Astrocyte of the spinal cord (primary cell): ENCODE measurements at places on chromosomes 4 and X.

DNA sequence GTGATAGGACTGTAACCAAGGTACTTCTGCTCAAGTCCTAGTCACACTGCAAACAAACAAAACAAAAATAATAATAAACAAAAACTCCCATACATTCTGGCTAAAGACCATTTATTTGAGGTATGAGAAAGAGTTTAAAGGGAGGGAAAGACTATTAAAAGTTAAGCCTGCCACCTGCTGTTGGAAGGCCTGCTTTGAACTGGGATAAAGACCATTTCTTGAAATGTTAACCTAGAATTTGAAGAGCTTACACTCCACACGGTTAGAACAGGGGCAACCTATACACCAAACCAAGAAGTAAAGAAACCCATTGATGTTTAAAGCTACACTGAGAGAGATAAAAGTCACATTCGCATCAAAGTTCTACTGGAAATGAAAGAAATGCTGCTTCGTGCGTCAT lies 548.7 kb upstream of the DIPK2B start:
- DNase-seq, result peak; percentile 34

- peak; percentile 70 for DNase-seq
Observed at GRCh38 chrX:115330498-115331168, 41.1 kb downstream of the LUZP4 start.

- no peak for DNase-seq
Observed at GRCh38 chr4:161291222-161291621, 872.6 kb downstream of the FSTL5 start.

GRCh38 chrX:33379839-33380238 lies 168.5 kb upstream of the DMD start:
- DNase-seq, result no peak

GRCh38 chr4:138897811-138898226 lies 117.8 kb upstream of the NOCT start:
- peak; percentile 56 for DNase-seq

DNA sequence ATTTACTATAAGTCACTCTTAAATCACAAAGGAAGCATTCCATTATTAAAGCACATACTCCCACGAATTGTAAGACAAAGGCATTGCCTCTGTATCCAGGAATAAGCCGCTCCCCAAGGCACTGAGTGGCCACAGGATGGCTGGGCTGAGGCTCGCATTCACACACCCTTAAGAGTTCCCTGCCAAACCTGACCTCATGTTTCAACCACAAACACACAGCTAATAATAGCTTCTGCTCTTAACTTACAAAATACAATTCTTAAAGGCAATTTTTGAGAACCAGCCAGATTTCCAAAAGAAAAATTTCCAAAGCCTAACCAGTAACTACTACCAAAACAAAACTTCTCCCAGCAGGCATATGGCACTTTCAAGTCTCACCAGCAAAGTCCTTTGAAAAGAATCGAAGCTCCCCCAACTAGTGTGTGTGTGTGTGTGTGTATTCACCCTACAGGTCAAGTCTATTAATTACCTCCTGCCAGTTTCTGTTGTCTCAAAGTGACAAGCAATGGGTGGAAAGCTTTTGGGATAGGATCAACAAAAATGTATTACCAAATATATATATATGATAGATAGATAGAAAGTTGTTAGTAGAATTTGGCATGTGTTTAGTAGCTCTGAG lies 36.0 kb downstream of the ARHGAP6 start:
- peak; percentile 80 for DNase-seq

- DNase-seq, result peak; percentile 68
Observed at GRCh38 chrX:140762061-140762460, 52.5 kb downstream of the LINC00632 start.

GRCh38 chrX:47863187-47863586 lies 26.5 kb downstream of the ZNF81 start:
- no peak for DNase-seq

DNA sequence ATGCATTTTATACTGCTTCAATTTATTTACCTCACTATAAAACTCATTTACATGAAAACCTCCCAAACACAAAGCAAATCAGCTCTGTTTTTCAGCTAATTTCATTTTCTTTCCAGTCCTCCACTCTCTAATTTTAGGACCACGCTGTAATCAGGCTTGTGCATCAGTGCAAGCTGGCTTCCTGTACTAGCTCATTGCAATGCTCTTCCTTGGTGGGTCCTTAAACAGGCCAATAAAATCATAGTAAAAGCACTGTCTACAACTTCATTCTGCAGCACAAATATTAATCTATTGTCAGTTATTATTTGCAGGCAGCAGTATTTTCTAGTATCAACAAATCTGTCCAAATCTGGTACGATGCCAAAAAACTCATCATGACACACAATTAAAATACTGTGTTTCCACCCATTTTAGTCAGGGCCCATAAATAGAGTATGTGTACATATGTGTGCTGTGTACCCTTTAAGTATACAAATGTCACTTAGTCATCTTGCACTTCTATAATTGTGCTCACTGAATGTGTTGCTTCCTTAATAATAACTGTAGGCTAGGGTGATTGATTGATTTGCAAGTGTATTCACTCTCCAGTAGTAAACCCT lies 178.2 kb upstream of the HCCS start:
- DNase-seq, result no peak

DNA sequence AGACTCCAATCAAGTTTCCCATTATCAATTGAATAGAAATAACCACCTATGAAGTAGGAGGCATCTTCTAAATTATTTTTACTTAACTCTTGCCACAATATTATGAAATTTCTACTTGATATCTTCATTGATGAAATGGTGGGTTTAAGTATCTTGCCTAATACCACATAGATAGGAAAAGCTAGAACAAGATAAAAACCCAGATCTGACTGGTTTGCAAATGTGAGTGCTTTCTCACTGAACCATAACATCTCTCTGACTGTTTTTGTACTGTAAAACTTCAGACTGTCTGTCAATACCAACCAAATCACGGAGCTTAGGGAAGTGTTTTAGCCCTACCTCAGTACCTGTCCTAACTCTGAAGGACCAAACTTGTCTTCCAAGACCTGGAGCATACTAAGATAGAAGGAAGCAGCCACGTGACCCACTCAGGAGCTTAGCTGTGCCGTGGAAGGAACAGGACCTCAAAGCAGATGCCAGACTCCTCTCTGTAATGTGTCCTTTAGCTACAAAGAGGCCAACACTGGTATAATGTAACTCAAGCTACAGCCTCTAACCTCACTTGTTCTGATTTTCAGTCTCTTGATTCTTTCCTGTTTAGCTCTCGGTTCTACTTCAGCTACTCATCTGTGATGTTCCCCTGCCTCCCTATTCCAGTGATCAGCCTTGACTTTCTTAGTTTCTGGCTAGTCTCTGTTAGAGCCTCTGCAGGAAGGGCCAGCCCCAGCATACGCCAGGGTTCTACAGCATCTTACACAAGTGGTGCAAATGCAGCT lies 84.4 kb downstream of the LRP2BP start:
- no peak for DNase-seq

DNA sequence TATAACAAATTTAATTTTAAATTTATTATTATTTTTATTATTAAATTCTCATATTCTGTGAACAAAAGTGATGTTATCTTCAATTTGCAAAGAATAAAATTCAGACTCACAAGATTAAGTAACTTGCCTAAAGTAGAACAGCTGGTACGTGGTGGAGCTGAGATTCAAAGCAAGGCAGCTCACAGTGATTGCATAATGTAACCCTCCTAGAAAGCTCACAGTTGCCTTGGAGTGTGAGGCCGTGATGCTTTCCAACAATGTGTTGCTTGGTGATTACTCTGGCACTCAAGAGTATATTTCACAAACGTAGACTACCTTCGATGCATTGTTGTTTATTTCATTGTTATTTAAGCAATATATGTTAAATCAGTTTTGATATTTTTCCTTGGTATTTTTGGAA lies 1039.2 kb upstream of the PABPC4L start:
- no peak for DNase-seq

DNA sequence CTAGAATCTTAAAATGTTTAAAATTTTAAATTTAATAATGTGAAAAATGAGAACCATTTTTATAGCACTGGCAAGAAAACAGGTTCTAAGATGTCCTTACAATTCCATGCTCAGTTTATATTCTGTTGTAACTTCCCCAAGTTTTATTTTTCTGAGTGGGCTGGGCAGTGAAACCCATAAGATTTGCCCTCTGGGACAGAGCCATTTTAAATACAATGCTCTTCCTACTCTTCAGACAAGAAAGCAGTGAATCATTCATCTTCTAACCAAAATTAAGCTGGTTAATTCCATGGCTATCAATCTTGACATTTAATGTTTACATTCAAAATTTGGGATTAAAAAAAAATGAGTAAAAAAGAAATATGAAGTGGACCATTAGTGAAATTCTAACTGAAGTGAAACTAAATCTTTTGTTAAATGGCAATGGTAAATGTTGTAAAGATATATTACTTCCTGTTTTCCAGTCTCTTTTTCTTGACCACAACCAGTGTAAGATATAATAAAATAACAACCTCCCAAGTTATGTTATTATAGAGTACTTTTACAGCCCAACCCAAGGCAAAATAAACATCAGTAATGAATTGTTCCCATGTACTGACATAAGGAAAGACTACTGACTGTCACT lies 37.2 kb upstream of the PTPN13 start:
- peak; percentile 35 for DNase-seq

DNA sequence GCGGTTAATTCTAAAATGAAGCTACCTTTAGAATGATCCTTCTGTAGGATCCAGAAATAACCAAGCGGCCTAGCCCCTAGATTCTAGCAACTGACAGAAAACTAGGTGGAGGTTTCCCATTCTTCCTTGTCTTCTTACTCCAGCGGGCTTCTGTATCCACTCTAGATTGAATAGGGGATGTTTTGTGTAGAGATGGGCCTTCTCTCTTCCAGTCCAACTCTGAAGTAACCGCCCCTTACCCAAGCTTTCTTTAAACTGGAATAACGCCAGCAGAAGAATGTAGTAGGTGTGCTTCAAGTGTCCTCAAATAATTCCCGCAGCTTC lies 386 bp upstream of the TMEM184C start:
- no peak for DNase-seq

DNA sequence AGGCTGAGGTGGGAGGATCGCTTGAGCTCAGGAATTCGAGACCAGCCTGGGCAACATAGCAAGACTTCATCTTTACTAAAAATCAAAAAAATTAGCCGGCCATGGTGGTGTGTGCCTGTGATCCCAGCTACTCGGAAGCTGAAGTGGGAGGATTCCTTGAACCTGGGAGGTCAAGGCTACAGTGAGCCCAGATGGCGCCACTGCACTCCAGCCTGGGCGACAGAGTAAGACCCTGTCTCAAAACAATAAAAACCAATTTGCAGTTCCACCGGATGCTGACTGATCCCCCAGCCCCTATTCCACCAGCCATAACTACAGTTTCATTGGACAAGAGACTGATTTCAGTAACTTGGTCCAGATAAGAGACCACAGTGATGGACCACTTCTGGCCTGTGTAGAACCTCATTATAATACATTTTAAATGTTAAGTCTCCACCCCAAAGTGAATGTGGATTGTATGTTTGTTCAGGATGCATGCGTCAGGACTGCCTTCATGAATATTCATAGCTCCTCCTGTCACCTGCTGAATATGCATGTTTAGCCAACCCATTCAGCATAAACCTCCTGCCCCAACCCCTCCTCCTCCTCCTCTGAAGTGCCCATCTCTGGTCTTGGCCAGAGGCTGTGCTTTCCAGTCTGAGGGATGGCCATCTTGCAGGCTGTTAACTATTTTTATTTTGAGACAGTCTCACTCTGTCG lies 2.3 kb upstream of the SLBP start:
- no peak for DNase-seq

DNA sequence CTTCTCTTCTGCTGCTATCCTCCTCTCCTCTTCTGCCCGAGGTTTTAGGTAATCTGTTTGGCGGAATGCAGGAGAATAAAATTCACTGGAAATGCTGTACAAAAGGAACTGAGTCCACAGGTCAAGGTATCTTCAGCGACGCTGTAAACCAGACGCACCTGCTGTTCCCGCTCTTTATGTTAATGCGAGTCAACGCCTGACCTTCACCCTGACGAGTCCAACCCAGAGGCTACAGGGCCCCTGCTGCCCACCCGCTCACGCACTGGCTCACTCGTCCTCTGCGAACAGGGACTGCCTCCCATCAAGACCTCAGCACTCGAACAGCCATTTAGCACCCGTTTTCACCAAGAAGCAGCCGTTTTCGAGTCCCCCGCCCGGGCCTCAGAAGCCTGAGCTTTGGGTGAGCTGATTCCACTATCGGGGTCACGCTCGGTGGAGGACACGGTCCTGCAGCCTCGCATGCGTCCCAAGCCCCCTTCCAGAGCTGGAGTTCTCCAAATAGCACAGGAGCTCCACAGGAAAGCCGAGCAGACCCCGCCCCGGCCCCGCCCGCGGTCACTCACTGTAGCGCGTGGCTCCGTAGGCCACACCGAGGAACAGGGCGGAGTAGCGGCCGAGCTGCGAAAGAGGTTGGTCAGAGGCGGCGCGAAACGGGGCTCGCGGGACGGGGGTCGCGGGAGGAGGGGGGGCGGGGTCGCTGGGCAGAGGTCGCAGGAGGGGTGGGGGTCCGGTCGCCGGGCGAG lies 556 bp downstream of the ATP5ME start:
- no peak for DNase-seq

GRCh38 chr4:85498068-85498733 lies 23.3 kb downstream of the ARHGAP24 start:
- DNase-seq, result peak; percentile 63

DNA sequence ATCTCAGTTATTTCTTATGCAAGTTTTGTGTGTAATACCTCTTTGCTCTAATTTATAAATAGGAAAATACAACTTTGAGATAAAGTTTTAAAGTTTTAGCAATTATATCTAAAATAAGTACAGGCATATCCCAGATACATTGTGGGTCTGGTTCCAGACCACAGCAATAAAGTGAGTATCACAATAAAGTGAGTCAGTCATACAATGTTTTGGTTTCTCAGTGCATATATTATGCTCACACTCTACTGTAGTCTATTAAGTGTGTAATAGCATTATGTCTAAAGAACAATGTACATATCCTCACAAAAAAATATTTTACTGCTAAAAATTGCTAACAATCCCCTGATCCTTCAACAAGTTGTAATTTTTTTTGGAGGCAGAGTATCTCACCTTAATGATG lies 49.2 kb downstream of the ANAPC10 start:
- peak; percentile 48 for DNase-seq

- no peak for DNase-seq
Observed at GRCh38 chr4:25984796-25985195, 70.8 kb downstream of the SMIM20 start.

DNA sequence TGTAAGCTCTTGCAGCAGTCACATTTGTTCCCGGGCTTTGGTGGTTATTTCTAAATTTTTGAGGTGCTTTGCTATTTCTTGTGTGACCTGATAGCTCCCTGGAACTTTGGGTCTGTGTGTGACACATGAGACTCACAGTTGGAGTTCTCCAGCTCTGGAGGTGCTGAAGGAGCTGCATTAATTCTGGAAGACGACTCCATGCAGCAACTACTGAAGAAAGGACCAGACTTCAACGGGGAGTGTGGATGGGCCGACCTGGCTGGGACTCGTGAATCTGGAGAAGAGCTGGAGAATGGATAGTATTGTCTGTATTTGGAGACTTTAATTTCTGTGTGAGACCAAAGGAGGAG lies 1.5 kb downstream of the MRFAP1 start:
- DNase-seq, result no peak

DNA sequence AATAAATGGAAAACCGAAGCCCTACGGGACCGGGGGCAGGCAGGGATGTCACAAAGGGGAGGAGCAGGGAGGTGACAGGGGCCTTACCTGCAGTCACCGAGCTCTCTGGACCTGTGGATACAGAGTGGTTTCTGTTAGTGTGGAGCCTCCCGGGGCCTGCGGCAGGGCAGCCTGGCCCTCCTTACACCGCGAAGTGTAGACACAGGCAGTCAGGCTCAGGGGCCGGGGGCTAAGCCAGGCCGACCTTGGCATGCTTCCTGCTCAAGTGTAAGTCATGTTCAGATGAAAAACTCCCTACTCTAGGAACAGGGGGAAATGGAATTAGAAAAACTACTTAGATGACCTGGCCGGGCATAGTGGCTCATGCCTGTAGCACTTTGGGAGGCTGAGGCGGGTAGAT lies 4.3 kb downstream of the FAM3A start:
- no peak for DNase-seq
